Stimulated activated CD4-positive, alpha-beta T cell treated with anti-CD3 and anti-CD28 coated beads, Interleukin-1b, Interleukin-23, amount 100 ng/mL, for 24 hours (primary cell): ENCODE measurements at places on chromosomes 7 and 10.

- DNase-seq, result no peak
These were observed 93.8 kb downstream of the PARP12 start for GRCh38 chr7:139968931-139969330.

DNA sequence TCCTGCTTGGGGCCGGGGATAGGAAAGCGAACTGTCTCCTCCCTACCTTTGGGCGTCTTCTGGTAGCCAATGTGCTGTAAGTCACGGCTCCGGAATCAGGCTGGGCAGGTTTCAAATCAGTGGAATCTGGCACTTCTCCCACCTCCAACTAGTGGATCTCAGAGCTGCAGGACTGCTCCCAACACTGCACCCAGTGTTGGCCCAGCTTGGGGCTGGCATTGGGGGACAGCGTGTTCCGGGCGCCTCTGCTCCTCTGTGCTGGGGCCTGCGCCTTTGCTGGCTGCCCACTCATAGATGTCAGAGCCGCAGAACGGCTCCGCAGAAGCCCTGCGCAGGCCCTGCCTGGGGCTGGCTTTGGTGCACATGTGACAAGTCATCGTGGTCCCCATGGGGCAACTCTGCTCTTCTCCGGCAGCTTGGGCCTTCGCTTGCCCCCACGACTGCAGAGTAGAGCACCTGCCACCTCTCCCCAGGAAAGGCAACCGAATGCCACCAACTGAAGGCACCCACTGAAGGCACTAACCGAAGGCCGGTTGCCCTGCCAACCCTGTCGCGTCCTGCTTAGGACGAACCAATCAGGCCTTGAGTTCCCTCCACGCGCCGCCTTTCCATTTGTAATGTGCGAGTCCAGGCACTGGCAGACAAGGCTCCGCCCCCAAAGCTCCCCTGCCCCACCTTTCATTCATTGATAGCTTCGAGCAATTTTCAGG is 85.5 kb upstream of the ABI1 start:
- DNase-seq, result no peak

GRCh38 chr10:132900211-132900756 is 42.1 kb downstream of the CFAP46 start:
- DNase-seq, result no peak

DNA sequence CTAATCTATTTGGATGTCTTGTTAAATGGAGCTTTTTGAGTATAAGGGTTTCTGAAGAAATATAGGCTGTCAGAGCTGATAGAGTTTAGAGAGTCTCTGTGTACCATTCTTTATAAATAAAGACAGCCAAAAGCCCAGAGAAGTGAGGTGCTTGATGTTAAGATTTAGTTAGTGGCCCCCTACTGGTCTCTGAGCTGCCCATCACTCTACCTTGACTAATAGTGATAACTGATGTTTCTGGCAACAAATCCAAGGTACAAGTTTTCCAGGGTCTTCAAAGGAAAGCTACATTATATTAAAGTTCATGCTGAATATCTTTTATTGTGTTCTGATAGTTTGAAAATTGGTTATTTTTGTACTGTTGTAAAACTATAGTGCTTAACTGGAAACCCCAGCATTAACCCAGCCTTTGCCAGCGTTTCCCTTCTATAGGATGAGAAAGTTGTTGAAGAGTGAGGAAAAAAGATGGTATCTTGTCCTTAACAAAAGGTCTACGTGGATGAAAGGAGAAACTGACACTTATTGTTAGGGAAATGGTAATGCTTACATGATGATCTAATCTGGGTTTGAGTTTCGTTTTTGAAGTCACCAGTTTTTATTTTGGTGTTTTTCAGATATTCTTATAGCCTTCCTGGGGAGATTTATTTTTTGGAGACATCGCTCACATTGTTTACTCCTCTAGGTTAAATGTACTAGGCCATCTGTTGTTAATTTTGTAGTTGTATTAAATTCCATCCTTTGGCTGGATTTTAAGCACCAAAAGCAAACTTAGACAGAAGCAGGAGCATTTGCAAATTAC is 79.0 kb downstream of the AUTS2 start:
- no peak for DNase-seq

DNA sequence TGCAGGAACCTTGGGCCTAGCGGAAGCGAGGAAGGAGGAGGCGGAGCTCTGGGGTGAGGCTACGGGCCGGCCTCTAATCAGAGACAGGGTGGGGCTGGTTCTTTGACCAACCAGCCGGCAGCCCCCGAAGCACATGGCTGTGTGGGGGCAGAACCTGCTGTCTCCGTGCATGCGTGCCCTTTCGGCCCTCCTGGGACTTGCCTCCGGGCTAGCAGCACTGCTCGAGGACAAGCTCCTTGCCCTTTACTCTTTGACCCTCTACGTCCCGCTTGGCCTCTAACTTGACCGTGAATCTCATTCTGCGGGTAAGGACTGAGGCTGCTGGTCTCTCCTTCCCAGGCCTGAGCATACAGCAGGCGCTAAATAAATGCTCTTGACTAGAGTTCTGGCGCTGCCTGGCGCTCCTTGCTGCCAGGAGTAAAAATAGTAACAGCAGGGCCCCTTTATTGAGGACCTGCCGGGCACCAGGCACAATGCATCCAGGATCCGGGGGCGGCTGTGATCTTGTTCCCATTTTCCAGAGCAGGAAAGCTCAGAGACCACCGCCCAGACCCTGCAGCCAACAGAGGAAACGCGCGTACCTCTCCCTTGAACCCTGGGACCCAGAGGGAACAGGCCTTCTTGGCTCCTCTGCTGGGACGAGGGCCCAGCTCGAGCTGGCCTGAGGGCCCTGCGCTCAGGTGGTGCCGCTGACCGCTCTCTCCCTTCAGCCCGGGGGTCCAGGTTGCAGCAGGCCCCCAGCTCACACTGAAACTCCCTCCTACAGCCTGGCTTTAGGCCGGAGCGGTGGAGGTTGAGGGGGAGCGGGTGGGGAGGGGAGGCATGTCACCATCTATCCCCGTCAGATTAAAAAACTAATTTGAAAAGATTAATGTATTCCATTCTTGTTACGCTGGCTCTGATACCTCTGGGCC is 2.7 kb upstream of the COMTD1 start:
- no peak for DNase-seq

GRCh38 chr10:121079226-121079625 is 228.1 kb downstream of the WDR11 start:
- no peak for DNase-seq

DNA sequence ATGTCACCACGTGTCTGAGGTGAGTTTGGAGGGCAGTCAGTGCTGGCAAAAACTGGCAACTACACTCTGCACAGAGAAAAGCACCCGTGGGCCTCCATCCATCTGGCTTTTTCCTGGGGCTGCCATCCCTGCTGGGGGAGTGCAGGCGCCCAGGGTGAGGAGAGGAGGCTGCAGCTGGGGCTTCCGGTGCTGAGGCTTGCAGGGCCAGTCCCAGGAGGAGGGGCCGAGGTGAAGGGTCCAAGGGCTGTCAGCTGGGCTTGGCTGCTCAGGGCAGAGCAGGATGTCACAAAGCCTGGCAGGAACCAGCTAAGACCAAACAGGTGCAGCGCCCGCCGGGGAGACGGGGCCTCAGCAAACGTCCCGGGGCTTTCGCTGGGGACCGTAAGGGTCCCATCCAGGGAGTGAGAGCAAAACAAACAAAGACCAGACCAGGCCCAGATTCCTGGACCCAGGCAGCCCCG is 77.2 kb downstream of the CFAP46 start:
- DNase-seq, result no peak

GRCh38 chr7:139041378-139042085 is 5.7 kb upstream of the ZC3HAV1L start:
- DNase-seq, result no peak

GRCh38 chr7:137774793-137775201 is 72.0 kb downstream of the DGKI start:
- no peak for DNase-seq

DNA sequence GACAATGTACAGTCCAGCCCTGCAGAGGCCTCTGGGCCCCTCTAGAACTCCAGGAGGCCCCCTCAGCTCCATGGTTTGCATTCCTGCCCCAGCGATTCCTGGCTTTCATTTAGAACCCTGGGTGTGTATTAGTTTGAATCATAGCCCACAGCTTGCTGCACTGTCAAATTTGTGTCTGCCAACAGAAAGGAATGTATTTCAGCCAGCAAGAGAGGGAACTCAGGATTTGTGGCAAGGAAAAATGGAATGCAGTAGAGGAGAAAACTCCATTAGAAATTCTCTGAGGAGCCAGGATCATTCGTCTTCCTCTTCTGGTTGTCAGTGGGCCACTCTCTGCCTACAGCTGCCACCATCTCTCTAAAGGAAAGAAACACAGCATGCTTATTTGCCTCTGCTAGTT is 27.9 kb upstream of the WDR11 start:
- DNase-seq, result no peak

- no peak for DNase-seq
These were observed 78.8 kb downstream of the DNMBP start for GRCh38 chr10:99930731-99931550.

DNA sequence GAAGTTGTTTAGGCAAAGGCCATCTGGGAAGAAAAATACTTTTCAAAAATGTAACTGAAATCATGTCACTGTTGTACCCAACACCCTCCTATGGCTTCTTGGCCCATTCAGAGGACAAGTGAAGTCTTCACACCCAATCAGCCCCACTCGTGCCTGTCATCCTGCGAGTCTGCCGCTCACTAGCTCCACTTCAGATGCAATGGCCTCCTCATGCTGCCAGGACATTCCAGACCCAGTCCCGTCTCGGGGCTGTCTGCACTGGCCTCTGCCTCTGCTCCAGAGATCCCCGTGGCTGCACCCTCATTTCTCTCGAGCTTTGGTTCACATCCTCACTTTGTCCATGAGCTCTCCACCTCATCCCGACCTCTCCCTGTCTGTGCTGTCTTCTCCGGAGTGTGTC is 227.1 kb downstream of the KCNMA1 start:
- DNase-seq, result no peak

DNA sequence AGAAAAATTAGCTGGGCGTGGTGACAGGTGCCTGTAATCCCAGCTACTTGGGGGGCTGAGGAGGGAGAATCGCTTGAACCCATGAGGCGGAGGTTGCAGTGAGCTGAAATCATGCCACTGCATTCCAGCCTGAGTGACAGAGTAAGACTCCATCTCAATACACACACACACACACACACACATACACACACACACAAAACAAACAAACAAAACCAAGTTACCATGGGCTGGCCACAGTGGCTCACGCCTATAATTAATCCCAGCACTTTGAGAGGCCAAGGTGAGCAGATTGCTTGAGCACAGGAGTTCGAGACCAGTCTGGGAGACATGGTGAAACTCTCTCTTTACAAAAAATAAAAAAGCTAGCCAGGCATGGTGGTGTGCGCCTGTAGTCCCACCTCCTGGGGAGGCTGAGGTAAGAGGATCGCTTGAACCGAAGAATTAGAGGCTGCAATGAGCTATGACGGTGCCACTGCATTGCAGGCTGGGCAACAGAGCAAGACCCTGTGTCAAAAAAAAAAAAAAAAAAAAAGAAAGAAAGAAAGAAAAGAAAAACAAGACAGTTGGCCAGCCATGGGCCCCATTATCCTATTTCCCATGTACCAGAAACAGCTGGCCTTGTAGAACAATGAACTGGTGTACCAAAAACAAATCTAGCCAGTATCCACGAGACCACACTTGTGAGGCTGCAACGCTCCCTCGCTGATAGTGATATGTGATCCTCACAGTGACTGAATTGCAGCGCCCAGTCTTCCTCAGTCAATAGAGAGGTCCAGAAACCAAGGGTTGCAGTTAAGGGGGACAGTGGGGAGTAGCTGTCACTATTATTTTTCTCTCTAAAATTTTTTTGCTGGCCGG is 6.6 kb upstream of the AGFG2 start:
- no peak for DNase-seq

- no peak for DNase-seq
These were observed 37.8 kb downstream of the WDFY4 start for GRCh38 chr10:48722153-48723145.

DNA sequence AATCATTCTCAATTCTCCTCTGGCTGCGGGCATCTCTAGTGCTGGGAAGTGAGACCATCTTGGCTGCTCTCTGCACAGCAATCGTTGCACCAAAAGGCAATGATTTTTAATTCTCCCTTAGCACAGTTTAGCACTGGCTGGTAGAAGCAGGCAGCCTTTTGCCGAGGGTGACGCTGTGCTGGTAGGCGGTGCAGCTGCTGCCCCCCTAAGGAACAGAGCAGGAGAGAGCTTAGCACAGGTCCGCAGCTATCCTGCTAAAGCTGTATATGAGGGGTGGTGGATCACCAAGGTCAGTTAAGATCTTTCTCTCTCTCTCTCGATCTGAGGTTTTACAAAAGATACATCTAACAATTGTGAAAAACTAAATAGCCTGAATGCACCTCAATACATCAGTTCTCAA is 390.1 kb downstream of the GATA3 start:
- no peak for DNase-seq

DNA sequence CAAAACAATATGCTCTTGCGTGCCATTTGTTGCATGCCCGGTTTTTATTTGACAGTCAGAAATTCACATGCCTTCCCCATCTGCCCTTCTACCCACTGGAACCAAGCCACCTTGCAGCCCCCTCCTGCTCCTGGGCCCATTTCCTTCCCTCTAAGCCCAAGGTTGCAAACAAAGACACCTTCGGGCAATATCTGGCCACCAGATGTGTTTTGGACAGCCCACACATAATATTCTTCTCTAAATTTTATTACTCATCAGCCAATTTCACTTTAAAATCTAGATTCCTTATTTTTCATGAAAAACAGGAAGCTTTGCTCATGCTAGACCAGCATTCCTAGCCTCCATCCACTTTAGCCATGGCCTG is 18.2 kb upstream of the C10orf105 start:
- DNase-seq, result no peak

DNA sequence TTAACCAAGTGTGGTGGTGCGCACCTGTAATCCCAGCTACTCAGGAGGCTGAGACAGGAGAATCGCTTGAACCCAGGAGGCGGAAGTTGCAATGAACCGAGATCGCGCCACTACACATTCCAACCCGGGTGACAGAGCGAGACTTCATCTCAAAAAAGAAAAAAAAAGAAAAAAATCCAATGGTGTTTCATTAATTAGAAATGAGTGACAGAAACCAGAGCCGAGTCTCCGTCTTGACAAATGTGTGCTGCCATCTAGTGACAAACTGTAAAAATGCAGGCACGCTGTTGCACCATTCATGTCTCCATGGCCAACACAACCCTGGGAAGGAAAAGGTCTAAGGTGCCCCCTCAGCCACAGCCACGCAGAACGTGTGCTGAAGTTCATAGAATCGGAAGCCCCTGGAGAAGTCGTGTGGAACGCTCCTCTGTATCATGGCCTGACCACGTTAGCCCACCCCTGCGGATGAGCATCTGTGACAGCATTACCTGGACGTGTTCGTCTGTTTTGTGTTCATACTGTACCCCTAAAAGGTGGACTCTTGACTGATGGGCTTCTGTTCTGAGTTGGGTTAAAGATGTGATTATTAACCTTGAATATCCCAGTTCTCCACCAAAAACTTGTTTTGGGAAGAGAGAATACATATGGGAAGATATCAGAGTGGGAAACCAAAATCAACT is 94.9 kb downstream of the LYZL2 start:
- DNase-seq, result peak; percentile 58

GRCh38 chr7:137579913-137580640 is 236.5 kb upstream of the PTN start:
- no peak for DNase-seq
